ENCODE measurements at places on chromosomes 3 and 15.

DNA sequence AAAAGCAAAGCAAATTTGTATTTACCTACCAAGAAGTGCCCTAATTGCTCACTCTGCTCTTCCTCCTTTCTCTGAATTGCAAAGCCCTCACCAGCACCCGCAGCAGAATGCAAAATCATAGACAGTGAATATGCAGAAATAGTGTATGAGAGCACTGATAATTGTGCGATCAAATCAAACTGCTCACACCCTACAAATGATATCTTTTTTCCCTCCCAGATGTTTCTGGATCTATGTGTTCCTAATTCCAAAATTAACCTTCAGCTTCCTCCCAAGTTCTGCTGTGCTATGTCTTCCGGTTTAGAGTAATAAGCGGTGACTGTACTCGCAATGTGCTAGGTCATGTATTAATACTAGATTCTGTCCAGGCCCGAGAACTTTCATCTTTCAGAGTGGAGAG is 3.4 kb downstream of the GHSR start:
- no peak for DNase-seq

DNA sequence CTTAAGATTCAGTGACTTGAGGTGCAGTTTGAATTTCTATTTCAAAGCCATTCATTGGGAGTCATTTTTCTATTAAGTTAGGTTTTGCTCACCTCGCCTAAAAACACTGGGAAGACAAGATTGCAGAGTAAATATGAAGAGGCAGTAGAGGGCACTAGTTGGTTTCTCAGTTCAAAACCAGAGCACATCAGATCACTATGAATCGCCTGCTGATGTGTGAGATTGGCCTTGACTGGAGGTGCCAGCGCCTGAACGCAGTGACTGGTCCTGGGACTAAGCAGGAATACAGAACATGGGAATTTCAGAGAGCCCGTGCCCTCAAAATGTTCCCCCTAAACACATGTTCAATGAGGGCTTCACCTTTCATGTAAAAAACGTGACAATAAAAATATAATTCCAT is 229.0 kb downstream of the ITPR1 start:
- no peak for DNase-seq

DNA sequence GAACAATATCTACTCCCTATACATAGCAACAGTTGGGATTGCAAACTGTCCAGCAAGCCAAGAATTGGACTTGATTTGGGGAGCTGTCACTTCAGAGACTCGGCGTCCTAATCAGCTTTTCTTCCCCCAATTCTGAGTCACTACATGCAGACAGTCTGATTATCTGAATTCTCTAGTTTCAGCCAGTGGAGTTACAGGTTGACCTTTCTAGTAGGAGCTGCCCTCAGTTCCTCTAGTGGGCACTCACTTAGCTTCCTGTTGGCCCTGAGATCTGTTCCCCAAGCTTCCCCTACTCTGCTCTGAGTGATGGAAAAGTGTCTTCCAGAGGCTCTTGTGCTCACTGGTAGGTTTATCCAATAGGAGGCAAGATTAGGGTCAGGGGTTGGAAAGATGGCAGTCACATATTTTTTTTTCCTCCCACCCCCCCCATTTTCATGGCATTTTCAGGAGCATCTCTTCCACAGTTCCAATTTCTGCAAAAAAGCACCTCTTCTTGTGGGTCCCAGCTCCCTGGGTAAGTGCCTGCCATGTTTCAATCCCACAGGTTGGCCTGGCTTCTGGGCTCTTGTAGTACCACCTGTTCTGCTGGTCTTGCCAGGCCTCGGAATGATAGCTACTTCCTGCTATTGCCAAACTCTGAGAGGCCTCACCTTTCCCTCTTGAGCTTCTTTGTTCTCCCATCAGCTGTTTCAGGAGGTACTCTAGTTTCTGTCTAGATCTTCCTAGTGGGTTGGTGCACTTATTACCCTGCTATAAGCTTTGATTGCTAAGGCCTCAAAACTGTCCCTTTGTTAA is 182.2 kb downstream of the RAP2B start:
- DNase-seq = no peak

GRCh38 chr3:124850212-124850611 is 37.0 kb downstream of the ITGB5 start:
- DNase-seq = no peak

- DNase-seq = no peak
Measured at GRCh38 chr3:164018500-164018899, 1059.8 kb downstream of the SI start.

- DNase-seq = no peak
Measured at GRCh38 chr3:39166134-39166710, 12.8 kb upstream of the CSRNP1 start.

DNA sequence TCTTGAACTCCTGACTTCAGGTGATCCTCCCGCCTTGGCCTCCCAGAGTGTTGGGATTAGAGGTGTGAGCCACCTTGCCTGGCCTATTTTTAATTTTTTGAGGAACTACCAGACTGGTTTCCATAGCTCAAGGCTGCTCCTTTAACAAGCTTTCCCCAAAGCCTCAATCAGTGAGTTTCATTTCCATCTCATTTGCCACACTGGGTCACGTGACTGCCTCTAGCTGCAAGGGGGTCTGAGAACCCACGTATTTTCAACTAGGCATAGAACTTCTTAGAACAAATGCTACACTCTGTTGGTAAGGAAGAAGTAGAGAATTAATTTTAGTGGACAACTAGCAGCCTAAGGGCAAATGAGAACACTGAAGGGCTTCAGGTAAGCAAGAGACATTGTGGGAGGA is 3.1 kb upstream of the CD276 start:
- DNase-seq = no peak

DNA sequence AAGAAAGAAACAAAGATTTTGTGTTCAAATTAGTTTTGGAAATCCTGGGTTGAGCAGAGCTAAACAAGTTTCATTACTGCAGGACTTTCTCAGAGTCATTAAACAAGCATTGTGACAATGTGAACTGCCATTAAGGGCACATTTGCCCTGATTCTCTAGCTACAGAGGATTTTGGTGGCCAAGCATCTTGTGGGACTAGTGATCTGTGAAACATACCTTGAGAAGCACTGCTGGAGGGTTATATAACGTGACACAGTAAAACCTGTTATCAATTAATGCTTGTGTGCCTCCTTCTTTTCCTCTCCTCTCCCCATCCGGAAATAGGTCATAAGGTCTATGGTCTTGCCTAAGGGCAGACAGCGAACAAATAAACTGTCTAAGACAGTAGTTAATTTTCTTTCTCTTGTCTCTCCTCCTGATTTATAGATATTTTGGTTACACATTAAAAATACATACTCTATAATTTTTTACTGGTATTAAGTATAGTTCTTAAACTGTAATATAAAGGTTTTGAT is 167.3 kb upstream of the NANOGP8 start:
- DNase-seq = no peak

Data from NCI-H2081 (cell line).